ENCODE measurements at places on chromosomes 6 and 20.
A peak's percentile ranks its signal among the peaks of the same experiment; 100 is the strongest.

DNA sequence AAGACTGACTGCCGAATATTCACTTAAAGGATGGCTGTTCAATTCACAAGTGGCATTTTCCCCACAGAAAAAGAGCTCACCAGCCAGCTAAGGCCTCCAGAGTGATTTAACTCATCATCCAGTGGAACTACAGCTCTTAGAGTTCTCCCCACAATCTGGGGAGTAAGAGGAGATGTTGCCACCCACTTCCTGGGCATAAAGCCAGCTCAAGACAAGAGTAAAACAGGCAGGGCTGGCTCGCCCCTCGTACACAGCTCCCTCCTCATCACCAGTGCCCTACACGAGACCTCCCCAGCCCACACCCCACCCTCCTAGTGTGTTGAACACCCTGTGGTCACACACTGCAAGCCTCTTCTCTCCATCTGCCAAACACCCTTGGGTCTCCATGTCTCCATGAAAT lies 47.2 kb upstream of the IPCEF1 start:
- peak; percentile 56 for DNase-seq

- DNase-seq, result no peak
Measured at GRCh38 chr6:7050004-7050403, 57.8 kb upstream of the RREB1 start.

- no peak for DNase-seq
Measured at GRCh38 chr20:1304710-1305515, 24.0 kb downstream of the SDCBP2 start.

- DNase-seq, result no peak
Measured at GRCh38 chr20:33969563-33969962, 24.1 kb upstream of the RALY start.

- DNase-seq, result no peak
Measured at GRCh38 chr6:100220543-100220942, 226.5 kb upstream of the MCHR2 start.

- no peak for DNase-seq
Measured at GRCh38 chr20:49260218-49260617, 17.6 kb downstream of the ZNFX1 start.

- DNase-seq, result peak; percentile 5
Measured at GRCh38 chr6:118187568-118188164, 280.6 kb downstream of the SLC35F1 start.

DNA sequence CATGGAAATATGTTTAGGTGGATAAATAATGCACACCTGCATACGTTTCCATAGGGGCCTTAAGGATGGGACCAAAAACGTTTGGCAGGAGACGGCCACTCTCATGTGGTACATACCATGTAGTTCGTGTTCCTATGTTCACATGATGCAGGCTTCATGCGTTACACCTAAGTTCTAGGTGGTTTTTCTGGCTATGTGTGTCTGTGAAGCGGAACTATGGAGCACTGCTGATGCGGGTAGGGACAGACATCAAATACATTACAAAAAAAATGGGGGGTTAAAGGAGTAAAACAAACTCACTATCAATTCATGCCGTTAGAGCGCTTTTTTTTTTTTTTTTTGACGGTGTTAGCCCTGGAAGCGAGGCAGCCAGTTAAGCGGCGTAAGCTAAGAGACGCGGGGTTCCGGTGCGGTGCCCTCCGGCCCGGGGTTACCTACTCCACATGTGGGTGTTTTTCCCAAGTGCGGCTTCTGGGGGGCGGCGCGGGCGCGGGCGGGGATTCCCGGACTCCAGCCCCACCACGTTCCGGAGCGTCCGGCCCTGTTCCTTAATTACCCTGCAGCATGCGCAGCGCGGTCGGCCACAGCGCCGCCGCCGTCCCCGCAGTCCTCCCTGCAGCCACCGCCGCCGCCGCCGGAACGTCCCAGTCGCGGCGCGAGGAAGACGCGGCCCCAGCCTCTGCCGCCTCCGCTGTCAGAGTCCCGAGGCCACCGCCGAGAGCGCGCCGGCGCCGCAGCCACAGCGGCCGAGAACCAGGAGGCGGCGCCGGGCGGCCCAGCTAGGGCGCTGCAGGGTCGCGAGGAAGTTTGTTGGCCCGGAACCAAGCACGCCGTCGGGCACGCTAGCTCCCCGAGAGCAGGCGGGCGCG lies 648 bp downstream of the COL19A1 start:
- DNase-seq, result no peak

GRCh38 chr20:56429941-56430340 lies 17.9 kb downstream of the CASS4 start:
- no peak for DNase-seq
